Activated effector memory CD4-positive, alpha-beta T cell treated with Interleukin-2 at 50 U/mL for 16 hours (primary cell): ENCODE measurements at places on chromosomes 6 and 20.

DNA sequence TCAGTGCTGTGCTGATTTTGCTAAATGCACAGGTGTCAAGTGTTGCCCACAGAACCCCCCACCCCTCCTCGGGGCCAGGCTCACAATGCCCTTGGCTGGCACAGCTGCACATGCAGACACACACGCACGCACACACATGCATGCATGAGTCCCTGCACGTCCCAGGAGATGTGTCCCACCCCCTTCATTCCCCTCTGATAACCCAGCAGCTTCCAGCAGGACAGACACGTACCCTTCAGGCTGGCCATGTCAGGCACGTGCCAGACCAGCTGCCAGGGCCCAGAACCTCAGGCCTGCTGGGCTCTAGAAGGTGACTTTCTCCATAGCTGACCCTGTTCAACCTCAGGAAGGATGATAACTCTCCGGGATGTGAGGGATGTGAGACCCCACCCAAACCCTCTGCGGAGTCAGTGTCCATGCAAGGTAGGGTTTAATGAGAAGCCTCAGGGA lies 44.4 kb downstream of the MRPL14 start:
- no peak for DNase-seq

DNA sequence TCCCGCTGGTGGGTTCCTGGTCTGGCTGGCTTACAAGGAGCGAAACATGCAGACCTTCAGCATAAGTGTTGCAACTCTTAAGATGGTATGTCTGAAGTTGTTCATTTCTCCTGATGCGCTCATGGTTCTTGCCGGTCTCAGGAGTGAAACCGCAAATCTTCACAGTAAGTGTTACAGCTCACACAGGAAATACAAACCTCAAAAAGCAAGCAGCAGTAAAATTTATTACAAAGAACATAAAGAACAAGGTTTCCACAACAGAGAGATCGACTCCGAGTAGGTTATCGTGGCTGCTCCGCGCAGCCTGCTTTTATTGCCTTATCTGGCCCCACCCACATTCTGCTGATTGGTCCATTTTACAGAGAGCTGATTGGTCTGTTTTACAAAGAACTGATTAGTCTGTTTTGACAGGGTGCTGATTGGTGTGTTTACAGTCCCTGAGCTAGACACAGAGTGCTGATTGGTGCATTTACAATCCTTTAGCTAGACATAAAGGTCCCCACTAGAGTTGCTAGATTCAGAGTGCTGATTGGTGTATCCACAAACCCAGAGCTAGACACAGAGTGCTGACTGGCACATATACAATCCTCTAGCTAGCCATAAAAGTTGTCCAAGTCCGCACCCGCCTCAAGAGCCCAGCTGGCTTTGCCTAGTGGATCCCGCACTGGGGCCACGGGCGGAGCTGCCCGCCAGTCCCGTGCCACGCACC lies 39.2 kb downstream of the TRIM27 start:
- DNase-seq, result peak; percentile 56

DNA sequence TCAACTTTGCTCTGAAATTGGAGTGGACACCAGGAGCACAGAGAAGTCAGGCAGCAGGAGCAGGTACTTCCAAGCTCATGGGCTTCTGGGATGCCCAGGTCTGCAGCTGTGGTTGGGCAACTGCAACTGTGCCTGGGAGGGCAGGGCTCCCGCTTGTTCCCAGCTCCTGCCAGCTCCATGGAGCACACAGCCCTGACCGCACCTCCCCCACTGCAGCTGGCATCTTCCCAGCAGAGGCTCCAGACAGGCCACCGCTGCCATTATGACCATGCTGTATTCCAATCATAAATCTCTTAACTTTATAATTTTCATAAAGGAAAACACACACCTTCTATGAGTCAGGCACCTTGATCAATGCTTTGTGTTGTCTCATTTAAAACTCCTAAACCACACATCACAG lies 36.9 kb downstream of the STK38 start:
- DNase-seq, result no peak

- no peak for DNase-seq
Measured at GRCh38 chr6:161406646-161407045, 132.8 kb upstream of the AGPAT4 start.
